Right renal pelvis (tissue), 4 donors: ENCODE measurements at places on chromosomes 6 and 20. TPM values are rescaled to one million over a fixed set of nuclear protein-coding genes. Genes with fewer than 3 reads are reported as not detected.

GRCh38 chr6:114092943-114093342, 122.0 kb upstream of the HDAC2 start:
- DNase-seq = no peak

The FAXC gene
- polyA plus RNA-seq = 5.3 TPM

The GPSM3 gene
- polyA plus RNA-seq = 9.9 TPM

DNA sequence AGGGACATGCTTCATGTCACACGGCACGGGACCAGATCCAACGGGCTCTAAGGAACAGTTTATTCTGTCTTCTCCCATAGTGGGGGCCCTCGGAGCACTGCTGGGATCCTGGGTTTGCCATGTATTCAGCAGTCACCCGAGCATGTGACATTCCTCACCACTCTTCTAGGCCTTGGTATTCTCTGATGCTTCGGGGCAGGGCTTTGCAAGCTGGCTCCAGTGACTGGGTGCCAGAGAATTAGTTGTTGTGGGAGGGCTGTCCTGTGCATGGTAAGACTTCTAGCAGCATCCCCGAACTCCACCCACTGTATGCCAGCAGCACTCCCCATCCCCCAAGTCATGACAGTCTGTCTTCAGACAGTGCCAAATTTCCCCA, 5.4 kb downstream of the CCN5 start:
- DNase-seq = no peak

The CST9 gene
- 0.05 TPM for polyA plus RNA-seq

DNA sequence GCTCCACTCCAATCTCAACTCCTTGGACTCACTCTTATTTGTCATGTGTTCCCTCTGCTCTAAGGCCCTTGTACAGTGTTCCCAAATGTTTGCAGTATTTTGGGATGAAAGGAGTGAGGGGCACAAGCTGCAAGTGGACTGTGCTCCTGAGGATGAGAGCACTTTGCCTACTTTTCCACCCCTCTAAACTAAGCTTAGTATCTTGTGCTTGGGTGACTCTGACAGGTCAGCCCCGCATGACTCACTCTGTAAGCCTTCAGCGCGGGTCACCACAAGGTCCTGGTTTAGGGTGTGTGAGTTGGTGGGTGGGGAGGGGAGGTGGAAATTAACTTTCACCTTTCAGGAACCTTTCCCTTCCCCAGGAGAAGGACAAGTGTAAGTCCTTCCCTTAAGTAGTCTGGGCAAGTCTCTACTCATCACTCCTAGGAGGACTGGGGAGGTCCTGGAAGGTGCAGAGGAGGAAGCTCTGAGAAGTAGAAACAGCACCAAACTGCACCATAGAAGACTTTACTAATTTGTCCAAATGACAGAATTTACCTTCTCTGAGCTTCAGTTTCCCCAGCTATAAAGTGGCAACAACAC, 68.8 kb upstream of the EPB41L1 start:
- DNase-seq = no peak

DNA sequence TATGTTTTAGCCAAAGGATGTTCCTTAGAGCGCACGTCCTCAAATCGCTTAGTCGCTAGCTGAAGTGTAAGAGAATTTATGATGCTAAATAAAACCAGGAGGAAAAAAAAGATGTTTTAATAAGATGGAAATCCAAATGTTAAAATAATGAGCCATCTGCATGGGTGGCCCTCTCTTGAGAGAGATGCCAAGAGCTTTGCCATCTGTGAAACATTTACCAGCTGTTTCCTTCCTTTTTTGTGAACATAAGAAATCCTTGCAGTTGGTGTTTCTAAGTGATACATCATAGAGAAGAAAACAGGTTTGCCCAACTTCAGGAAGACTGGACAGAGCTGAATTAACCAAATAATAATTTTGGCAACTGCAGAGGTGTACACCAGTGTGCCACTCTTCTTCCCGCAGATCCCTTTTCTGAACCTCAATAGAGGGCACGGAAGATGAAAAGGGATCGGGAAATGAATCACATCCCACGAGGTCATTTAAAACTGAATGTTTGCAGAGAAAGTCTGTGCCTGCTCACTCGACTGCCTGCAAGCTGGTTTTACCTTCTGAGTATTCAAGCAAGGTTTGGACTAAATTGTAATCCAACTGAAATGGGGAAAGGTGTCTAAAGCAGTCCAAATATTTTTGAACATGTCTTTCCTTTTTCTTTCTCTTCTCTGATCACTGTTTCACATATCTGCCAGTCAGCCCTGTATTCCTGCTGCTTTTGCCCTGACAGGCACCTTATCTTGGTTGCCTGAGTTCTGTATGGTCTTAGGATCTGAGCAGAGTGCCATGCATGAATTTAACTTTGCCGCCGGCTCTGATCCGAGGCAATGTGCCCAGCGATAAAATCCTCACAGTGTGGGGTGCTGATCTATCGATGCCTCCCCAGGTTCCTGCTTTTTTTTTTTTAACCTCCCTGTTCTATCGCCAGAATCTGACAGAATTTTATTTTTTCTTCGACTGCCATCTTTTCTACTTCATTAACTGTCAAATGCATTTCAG, 35.5 kb upstream of the TSHZ2 start:
- DNase-seq = no peak

GRCh38 chr20:23296841-23297701, 53.5 kb upstream of the NXT1 start:
- DNase-seq = no peak

The SLC26A8 gene
- polyA plus RNA-seq = 0.27 TPM

The CRISP2 gene
- 0.15 TPM for polyA plus RNA-seq

DNA sequence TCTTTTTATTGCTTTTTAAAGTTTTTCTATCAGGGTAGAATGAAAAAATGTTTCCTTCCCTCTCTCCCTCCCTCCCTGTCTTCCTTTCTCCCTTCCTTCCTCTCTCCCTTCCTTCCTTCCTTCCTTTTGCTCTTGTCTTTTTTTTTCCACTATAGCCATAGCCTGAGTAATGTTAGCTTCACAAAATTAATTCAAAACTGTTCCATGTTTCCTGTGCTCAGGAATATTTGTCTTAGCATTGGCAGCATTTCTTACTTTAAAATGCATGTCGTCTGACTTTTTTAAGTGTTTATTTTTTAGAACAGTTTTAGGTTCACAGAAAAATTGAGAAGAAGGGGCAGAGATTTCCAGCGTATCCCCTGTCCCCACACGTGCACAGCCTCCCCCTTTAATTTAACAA, 730.8 kb upstream of the CITED2 start:
- no peak for DNase-seq

The C6orf58 gene
- 0.91 TPM for polyA plus RNA-seq

GRCh38 chr20:54058420-54059139, 11.8 kb downstream of the BCAS1 start:
- DNase-seq = no peak

DNA sequence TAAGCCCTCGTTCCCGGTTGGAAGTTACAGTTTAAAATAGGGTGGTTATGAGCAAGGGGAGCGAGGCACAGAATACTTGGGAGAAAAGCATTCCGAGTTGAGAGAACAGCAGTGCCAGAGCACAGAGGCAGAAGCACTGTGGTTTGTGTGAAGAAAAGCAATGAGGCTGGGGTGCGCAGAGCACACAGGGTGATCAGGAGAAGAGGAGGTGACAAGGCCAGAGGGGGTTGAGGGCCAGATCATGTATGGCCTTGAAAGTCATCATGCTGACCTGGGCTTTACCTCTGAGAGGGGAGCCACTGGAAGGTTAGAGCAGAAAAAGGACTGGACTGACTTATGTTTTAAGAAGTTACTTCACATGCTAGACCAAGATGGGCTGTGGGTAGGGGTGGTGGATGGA, 3.5 kb upstream of the BTN3A2 start:
- no peak for DNase-seq

The SYCP2L gene
- 4.3 TPM for polyA plus RNA-seq

GRCh38 chr20:10249822-10250221, 31.2 kb downstream of the SNAP25 start:
- no peak for DNase-seq

DNA sequence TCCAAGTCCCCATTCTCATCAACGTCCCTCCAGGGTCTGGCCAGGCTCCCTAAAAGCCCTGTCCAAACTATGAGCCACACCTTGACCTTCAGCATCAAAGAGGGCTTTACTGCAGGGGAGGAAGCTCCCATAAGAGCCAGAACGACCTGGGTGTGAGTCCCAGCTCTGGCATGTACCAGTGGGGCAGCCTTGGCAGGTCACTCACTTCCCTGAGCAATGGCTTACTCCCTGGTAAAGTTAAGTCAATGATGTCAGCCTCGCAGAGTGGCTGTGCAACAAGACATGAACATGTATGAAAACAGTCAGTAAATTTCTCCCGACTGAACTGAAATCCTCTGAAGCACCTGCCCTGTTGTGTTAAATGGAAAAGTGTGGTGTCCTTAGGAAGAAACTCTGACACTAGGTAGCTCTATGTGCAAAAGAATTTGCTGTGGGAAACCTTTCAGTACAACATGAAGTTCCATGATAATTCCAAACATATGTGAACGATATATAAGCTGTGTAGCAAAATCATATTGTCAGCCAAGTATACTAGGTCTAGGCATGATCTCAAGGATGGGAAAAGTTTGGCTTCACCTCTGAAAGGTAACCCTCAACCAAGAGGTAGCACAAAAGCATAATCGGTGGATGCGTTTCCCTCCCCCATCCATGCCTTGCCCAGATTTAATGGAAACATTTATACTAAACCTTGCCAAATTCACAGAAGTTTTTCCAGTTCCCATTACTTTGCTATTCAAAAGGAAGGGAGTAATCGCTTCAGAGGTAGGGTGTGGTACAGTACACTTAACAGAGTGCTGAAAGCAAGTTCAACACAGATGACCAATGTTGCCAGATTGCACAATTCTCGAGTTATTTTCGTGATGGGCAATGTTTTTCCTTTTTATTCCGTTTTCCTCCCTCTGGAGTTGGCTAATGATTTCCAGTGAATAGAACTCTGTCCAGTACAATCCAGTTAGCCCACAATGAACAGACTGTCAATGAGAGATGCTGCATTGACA, 49.0 kb upstream of the RANBP9 start:
- DNase-seq = no peak

GRCh38 chr20:19889011-19889953, 127.9 kb upstream of the NAA20 start:
- no peak for DNase-seq

- DNase-seq = no peak
These were observed 100.5 kb downstream of the ASCC3 start for GRCh38 chr6:100780648-100781047.

DNA sequence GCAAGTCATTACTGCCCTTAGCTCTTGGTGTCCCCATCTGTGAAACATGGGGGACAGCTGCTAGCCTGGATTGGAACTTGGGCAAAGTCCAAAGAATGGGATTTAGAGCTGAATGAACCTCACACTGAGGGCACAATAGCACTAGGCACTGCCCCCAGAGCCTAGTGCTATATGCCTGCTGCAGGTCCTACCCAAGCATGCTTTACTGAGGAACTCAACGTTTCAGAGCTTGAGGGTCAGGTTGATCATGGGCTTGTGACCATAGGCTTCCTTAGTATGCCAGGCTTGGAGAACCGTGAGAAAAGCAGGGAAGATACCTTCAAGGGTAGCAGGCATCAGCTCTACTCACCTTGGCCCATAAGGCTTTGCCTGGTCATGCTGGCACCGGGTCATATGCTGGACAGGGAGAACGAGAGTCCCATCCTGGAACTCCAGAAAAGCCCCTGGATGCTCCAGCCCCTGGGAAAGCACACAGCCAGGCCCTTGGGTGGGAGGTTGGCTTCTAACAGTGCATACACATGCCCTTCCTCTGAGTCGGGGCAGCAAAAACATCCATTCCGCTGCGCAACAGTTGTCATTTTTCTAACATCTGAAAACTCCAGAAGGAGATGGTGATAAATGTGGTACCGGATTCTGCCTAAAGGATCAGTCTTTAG, 29.7 kb downstream of the EIF2S2 start:
- no peak for DNase-seq

DNA sequence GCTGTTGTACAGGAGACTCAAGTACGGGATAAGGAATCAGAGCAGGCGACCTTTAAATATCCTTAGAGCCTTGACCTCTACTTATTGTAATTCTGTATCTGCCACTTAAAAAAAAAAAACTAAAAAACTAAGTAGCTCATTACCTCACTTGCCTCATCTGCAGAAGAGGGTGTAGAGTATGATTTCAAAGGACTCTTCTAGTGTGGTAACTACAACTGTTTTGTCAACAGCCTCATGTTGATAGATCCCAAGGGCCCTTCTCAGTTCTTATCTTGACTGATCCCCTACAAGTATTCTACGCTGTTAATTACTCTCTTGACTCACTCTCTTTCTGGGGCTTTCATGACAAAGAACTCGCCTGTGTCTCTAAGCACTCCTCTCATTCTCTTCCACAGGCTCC, 16.7 kb upstream of the PDYN start:
- DNase-seq = no peak

The DAAM2 gene
- polyA plus RNA-seq = 22.7 TPM

The TREML4 gene
- polyA plus RNA-seq = not detected

GRCh38 chr6:158743033-158743651, 76.0 kb downstream of the EZR start:
- DNase-seq = no peak

DNA sequence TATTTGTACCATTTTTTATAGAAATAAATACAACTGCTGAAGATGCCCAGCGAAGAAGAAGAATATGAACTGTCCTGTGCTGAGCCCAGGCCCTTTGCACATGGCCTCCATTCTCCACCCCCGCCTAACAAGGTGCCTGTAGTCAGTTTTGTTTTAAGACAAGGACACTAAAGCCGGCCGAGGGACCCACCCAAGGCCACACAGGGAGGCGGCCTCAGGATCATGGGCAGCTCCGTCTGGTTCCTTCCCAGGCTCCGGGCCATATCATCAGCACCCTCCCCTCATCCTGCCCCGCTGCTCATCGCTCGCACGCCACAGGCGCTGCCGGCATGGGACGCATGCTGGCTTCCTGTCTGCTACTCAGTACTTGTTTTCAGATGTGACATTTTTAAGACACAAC, 21.3 kb downstream of the PSMG4 start:
- DNase-seq = no peak

DNA sequence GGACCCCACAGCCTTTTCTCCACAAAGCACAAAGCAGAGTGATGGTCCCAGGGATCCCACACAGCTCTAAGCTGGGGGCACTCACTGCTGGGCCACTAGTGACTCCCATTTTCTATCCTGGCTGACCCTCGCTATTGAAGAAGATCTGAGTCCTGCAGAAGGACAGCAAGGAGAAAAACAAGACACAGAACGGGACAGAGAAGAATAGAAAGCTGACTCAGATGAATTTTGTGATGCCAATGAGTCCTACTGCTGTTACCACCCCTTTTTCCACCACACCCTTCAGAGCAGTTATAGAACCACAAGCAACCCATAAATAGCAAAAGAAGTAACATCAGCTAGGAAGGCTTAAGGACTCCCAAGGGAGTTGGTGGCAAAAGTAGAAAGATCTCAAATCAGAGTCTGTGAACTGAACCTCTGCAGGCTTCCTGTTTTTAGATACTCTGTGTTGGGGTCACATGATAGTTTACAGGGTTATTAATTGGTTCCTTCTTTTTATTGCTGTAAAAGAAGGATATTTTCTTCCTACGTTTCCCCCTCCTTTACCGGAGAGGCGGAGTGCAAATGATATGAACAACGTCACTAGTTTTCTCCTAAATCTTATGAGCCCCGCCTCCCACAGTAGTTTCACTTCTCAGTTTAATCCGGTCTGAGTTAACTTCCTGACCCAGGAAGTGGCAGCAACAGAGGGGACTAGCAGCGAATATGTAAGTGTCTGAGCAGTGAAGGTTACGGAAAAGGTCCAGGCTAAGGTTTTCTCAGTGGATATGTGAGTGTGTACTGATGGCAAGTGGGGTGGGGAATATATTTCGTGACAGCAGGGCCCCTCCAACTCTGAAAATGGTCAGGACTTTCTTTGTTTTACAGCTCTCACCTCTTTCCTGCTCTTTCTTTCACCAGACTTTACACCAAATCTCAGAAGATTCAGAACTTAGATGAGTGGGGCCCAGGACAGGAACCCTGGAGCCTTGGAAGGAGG, at the start of gene TRIM38:
Gene TRIM38, plus strand, starts transcription at position 654 of the 979 bp plus-strand sequence. CDS start 3,721 bp downstream, outside the sequence.
- DNase-seq = peak; percentile 78
